ENCODE measurements at places on chromosomes 4 and X. TPM values are rescaled to one million over a fixed set of nuclear protein-coding genes. Genes with fewer than 3 reads are reported as not detected.

Gene ADH7
- total RNA-seq = 1.1 TPM

Gene CXCR3
- not detected for total RNA-seq

- peaks cover 42% of the 10 kb centered on the region for H3K36me3 ChIP-seq
- H3K4me3 ChIP-seq = no peak overlapping the region
- DNase-seq = no peak
- no peaks in the 10 kb centered on the region for H3K4me1 ChIP-seq
- no peak overlapping the region for H3K27ac ChIP-seq
- H3K27me3 ChIP-seq = no peaks in the 10 kb centered on the region
These were observed 26.9 kb downstream of the ZNF41 start for GRCh38 chrX:47456080-47456479.

Gene LRCH2
- total RNA-seq = 0.42 TPM

DNA sequence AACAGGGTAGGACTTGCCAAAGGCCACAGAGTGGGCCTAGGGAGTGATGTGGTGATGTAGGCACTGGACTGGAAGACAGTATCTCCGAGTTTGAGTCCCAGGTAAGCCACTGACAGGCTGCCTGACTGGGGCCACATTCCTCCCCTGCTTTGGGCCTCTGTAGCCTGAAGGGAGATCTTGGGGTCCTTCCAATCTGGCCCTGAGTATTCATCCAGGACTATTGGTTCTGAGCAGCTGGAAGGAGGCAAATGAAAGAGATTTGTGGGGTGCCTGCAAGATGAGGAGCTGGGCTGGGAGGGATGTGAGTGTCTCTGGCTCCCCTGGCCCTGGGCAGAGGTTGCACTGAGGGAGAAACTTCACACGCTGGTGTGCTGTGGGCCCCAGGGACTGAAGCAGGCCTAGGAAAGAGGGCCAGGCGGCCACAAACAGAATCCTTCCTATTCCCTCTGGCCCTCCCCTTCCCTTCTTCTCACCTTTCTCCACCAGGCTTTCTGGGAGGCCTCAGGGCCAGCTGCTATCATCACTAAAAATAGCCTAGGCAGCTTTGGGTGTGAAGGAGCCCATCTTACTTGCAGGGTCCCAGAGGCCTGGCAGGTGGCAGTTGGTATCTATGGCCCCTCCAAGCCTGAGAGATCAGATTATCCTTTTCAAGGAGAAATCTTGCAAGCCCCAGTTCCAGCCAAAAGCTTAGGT is 70.1 kb downstream of the PJA1 start:
- no peak for DNase-seq
- H3K4me3 ChIP-seq = no peak overlapping the region
- H3K4me1 ChIP-seq = no peaks in the 10 kb centered on the region
- H3K27me3 ChIP-seq = no peaks in the 10 kb centered on the region
- no peak overlapping the region for H3K27ac ChIP-seq

GRCh38 chr4:88705223-88705622 is 7.6 kb upstream of the NAP1L5 start:
- H3K36me3 ChIP-seq = peaks cover 44% of the 10 kb centered on the region
- H3K27ac ChIP-seq = no peak overlapping the region
- no peak for DNase-seq
- H3K27me3 ChIP-seq = no peaks in the 10 kb centered on the region

Gene POF1B
- total RNA-seq = 330 TPM

GRCh38 chrX:15786915-15787314 is 3.4 kb upstream of the ZRSR2 start:
- no peak overlapping the region for H3K27ac ChIP-seq
- peaks cover 10% of the 10 kb centered on the region for H3K4me1 ChIP-seq
- DNase-seq = no peak
- H3K27me3 ChIP-seq = no peaks in the 10 kb centered on the region
- peaks cover 11% of the 10 kb centered on the region for H3K36me3 ChIP-seq

GRCh38 chrX:3262901-3263300 is 83.6 kb downstream of the MXRA5 start:
- no peaks in the 10 kb centered on the region for H3K4me1 ChIP-seq
- no peaks in the 10 kb centered on the region for H3K36me3 ChIP-seq
- H3K4me3 ChIP-seq = no peak overlapping the region
- H3K27me3 ChIP-seq = no peaks in the 10 kb centered on the region
- DNase-seq = no peak

- no peak for DNase-seq
- no peaks in the 10 kb centered on the region for H3K36me3 ChIP-seq
- no peak overlapping the region for H3K4me3 ChIP-seq
- H3K27me3 ChIP-seq = no peaks in the 10 kb centered on the region
- no peaks in the 10 kb centered on the region for H3K4me1 ChIP-seq
These were observed 83.5 kb upstream of the SMIM10 start for GRCh38 chrX:134907302-134907701.
